ENCODE measurements at places on chromosomes 4 and X.

GRCh38 chr4:87399148-87399547, 8.2 kb upstream of the HSD17B11 start:
- ATAC-seq, result no peak

GRCh38 chr4:128355305-128355704, 67.7 kb upstream of the PGRMC2 start:
- ATAC-seq, result no peak

DNA sequence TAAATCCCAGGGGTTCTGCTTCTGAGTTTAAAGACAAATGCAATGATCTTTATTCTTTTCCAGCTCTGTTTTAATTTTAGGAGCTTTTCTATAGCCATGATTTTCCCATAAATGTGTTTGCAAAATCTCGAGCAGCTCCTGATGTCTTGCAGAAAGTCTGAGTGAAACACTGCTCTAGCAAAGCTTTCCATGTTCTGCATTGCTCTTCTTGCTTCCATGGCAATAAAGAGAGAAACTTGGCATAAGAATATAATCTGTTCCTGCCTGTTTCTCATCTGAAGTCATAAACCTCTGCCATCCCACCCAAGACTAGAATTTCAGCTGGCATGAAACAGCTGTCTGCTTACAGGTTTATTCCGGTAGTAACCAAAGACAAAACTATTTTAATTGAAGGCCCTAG, 254.5 kb downstream of the SPRY1 start:
- ATAC-seq, result no peak

GRCh38 chr4:89249313-89249712, 58.3 kb downstream of the GPRIN3 start:
- ATAC-seq, result no peak

GRCh38 chr4:82380344-82380743, 6.6 kb upstream of the HNRNPD start:
- ATAC-seq, result no peak

DNA sequence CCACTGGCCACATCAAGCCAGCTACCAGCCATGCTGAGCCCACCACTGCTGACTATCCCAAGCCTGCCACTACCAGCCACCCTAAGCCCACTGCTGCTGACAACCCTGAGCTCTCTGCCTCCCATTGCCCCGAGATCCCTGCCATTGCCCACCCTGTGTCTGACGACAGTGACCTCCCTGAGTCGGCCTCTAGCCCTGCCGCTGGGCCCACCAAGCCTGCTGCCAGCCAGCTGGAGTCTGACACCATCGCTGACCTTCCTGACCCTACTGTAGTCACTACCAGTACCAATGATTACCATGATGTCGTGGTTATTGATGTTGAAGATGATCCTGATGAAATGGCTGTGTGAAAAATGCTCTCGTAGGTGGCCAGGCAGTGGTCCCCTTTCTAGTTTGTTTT, 4.7 kb downstream of the GPR50 start:
- no peak for ATAC-seq

- peak; percentile 66 for ATAC-seq
These were observed 71.5 kb downstream of the ANAPC4 start for GRCh38 chr4:25448379-25449109.

DNA sequence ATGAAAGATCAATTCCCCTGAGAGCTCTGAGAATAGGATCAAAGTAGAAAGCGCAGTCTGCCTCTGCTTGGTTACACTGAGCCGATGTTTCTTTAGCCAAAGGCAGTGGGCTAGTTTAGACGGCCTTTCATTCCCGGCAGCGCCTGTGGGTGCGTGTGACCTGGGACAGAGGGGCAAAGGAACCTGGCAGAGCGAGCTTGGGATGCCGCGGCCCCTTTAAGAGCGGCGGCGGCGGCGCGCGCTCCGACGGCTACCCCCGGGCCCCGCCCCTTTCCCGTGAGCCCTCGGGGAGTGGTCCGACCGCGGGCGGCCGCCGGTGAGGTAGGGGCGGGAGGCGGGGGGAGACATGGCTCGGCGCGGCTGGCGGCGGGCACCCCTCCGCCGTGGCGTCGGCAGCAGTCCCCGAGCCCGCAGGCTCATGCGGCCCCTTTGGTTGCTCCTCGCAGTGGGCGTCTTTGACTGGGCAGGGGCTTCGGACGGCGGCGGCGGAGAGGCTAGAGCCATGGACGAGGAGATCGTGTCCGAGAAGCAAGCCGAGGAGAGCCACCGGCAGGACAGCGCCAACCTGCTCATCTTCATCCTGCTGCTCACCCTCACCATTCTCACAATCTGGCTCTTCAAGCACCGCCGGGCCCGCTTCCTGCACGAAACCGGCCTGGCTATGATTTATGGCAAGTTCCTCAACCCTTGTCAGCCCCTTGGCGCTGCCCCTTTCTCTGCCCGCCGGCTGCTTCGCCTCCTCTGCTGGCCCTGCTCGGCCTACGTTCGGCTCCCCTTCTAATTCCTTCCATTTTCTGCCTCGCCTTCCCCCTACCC, at the start of gene SLC9A6:
SLC9A6 (plus strand) TSS at position 279 of the 816 bp plus-strand sequence; CDS start at position 503, 224 bp downstream.
- peak; percentile 91 for ATAC-seq

DNA sequence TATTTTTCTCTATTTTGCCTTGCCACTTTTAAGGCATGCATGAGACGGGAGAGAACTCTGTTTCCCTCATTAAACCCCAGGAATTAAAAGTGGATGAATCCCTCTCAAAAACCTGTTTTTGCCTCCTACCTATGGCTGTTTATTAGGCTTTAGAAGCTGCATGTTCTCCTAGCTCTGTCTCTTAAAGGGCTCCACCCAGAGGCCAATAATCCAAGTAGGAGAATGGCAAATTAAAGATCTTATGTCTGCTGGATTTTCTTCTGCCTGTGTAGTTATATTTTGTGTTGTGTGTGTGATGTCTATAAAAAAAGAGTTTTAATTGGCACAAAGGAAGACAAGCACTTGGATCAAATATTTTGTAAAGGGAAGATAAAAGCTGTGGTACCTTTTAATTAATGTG, 32.4 kb downstream of the MAGEC1 start:
- ATAC-seq, result no peak

DNA sequence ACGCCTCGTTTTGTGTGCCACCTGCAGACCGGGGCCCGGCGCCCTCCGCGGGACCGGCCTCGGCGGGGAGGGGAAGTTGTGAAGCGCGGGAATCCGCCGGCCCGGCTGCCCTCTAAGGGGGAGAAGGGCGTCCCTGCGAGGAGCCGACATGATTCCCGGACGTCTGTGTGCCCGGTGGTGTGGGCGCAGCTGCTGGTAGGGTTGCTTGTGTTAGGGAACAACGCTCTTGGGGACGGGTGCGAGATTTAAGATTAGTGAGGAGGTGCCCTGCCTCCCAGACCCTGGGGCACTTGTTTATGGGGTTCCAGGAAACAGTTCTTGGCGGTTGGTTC, 627 bp downstream of the CDKN2AIP start:
- no peak for ATAC-seq

- no peak for ATAC-seq
These were observed 15.7 kb downstream of the PRKX start for GRCh38 chrX:3697701-3698279.

DNA sequence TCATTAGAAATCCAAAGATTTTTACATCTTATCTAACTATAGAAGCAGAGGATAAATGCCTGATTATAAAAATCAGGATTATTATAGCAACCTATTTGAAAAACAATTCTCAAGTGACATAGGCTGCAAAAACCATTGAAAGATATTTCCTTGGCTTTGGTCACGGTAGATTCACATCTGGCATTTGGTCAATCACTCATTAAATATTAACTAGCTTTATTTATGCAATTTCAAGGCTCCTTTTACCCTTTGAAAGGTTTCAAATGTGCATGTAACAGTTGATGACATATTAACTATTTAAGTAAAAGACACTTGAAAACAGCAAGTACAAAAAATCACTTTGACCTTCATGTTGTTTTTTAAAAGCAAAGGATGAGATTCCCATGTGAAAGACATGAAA, 98.1 kb downstream of the MMRN1 start:
- ATAC-seq, result no peak

DNA sequence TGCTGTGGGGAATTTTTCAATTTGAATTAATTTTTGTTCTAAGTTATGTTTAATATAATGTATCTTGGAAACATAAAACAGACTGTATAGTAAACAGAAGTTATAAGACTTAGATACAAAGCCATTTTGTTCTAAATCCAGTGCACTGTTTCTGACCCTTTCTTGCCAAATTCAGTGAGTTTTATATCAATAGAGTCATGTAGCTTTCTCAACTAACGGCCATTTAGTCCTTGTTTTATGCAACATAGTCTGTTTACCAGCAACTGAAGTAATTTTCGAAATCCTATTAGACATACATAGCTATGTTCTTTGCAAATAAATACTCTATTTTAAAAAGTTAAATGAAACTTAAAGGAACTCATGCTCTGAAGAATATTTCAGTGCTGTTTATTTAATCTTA, 242.8 kb downstream of the ADGRL3 start:
- no peak for ATAC-seq

- no peak for ATAC-seq
These were observed 756.9 kb downstream of the FAT4 start for GRCh38 chr4:126071346-126072333.

GRCh38 chr4:76219299-76220055, 5.9 kb upstream of the SCARB2 start:
- ATAC-seq, result no peak

- ATAC-seq, result no peak
These were observed 90.4 kb downstream of the GPAT3 start for GRCh38 chr4:83626245-83626836.

DNA sequence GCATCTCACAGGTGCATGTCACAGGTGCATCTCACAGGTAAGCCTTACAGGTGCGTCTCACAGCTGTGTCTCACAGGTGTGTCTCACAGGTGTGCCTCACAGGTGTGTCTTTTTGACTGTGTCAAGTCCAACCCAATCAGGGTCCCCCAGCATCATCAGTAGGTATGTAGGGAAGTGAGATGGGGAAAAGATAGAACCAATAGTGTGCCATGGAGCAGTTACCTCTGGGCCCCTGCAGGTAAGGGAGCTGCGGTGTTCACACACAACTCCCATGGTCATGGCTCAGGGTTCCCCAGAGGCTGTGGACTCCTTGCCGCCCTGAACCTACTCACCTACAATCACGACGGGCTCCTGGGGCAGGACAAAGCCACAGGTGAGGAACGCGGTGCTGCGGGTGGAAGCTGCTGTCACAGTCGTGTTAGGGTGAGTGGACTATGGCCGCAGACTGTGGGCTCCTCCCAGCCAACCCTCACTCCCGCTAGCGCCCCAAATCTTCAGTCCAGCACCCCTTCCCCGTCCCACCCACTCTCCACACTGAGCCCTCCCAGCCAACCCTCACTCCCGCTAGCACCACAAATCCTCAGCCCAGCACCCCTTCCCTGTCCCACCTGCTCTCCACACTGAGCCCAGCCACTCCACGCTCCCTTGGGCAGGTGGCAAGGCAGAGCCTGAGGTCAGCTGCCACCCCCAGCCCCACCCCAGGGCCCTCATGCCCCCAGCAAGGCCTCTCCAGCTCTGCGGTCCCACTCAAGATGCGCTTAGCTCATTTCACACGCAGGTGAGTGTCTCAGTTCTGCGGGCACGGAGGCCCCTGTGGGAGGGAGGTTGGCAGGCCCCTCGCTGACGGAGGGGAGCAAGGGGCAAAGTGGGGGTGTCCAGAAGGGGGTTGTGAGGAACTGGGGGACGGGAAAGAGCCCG, 2.1 kb upstream of the PDE6B start:
- ATAC-seq, result no peak

- no peak for ATAC-seq
These were observed 707.9 kb downstream of the CENPC start for GRCh38 chr4:66837279-66837922.

GRCh38 chr4:116150152-116150551, 935.2 kb downstream of the TRAM1L1 start:
- no peak for ATAC-seq

- peak; percentile 44 for ATAC-seq
These were observed 30.5 kb downstream of the AFF1 start for GRCh38 chr4:86965019-86965976.

DNA sequence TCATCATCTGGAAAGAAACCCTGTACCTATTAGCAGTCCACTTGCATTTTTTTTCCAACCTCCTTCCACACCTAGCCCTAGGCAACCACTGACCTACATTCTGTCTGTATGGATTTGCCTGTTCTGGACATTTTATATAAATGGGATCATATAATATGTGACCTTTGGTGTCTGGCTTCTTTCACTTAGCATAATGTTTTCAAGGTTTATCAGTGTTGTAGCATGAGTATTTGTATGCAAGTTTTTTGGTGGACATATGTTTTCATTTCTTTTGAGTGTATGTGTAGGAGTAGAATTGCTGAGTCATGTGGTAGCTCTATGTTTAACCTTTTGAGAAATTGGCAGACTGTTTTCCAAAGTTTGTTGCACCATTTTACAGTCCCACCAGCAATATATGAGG, 198.6 kb downstream of the CEP135 start:
- ATAC-seq, result no peak

GRCh38 chr4:23889814-23890341, at the start of gene PPARGC1A:
PPARGC1A (minus strand) TSS chr4:23890047; CDS start chr4:23889957, 90 bp downstream.
- ATAC-seq, result no peak

- ATAC-seq, result no peak
These were observed 343.5 kb upstream of the SFRP2 start for GRCh38 chr4:154132406-154132805.

DNA sequence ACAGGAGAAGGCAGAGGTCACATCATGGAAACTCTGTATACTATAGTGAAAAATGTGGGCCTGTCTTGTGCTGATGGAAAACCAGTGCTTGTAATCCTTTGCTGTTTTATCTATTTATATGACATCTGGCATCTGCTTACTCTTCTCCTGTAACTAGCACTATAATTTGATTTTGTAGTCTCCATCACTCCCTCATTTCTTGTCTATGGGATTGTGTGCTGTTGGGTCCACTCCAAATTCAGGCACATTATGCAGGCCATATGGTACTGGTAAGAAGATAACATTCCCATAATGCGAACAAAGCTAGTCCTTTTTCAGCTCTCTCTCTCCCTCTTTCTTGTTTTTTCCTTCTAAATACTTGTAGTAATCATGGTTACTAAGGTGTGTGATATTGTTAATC, 581.2 kb upstream of the IGFBP7 start:
- no peak for ATAC-seq

GRCh38 chr4:102665527-102665926, 95.2 kb downstream of the MANBA start:
- no peak for ATAC-seq

GRCh38 chr4:23413631-23414030, 476.2 kb downstream of the PPARGC1A start:
- no peak for ATAC-seq

- ATAC-seq, result no peak
These were observed 316.7 kb downstream of the ANTXR2 start for GRCh38 chr4:79756140-79756895.

DNA sequence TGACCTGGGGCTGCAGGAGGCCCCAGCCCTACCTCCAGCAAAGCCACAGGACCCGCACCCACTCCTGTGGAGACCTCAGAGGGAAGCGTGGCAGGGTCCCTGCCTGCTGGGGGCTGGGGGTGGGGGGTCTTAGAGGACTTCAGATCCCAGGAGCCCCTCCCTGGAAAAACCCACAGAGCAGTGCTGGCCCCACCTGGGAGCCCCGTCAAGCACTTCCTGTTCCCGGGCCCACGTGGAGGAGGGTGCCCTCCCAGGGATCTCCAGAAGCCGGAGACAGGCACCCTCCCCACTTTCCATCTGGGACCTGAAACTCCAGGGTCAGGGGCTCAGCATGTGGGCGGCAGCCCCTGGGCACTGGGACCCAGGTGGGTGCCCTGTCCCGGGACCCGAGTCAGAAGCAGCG, 32.0 kb downstream of the TACC3 start:
- no peak for ATAC-seq

GRCh38 chrX:102345916-102346315, 93.9 kb downstream of the NXF2B start:
- ATAC-seq, result no peak

- no peak for ATAC-seq
These were observed 23.1 kb downstream of the BANK1 start for GRCh38 chr4:101813604-101814003.

Measured in activated T-helper 17 cell treated with anti-CD3 and anti-CD28 coated beads, Interleukin-2, amount 50 U/mL, for 72 hours (primary cell).